ENCODE measurements at places on chromosomes 7 and 10.

- DNase-seq, result no peak
Observed at GRCh38 chr7:45574669-45575500, 717 bp downstream of the ADCY1 start.

- DNase-seq, result no peak
Observed at GRCh38 chr7:6168477-6168868, 104.0 kb downstream of the CYTH3 start.

DNA sequence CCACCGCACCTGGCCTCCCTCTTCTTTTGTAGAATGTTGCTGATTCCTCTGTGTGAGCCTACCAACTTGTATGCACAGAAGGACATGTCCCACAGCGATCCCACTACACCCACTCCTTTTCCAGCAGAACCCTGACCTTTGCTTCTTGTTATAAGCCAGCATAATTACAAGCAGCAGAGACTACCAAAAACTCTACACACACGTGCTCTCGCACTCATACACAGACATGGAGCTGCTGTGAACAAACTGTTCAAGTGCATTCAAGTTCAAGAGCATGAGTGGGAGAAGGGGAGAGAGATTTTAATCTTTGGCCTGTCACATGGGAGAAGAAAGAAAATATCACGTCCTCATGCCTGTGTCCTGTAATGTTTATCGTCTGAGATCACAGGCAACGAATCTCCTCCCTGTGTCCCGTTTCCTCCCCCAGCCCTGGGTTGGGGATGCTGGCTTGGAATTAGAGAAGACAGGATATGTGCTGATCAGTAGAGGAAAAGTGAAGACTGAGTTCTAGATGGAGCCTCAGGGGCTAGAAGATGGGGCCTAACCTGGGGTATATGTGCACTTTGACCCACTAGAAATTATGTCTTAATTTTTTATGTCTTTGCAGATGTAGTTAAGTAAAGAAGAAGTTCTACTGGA lies 79.6 kb downstream of the NHLRC2 start:
- DNase-seq, result no peak

- DNase-seq, result no peak
Observed at GRCh38 chr10:128268015-128268722, 141.9 kb upstream of the MKI67 start.

- peak; percentile 91 for DNase-seq
Observed at GRCh38 chr10:75230600-75231038, 5.1 kb downstream of the COMTD1 start.

DNA sequence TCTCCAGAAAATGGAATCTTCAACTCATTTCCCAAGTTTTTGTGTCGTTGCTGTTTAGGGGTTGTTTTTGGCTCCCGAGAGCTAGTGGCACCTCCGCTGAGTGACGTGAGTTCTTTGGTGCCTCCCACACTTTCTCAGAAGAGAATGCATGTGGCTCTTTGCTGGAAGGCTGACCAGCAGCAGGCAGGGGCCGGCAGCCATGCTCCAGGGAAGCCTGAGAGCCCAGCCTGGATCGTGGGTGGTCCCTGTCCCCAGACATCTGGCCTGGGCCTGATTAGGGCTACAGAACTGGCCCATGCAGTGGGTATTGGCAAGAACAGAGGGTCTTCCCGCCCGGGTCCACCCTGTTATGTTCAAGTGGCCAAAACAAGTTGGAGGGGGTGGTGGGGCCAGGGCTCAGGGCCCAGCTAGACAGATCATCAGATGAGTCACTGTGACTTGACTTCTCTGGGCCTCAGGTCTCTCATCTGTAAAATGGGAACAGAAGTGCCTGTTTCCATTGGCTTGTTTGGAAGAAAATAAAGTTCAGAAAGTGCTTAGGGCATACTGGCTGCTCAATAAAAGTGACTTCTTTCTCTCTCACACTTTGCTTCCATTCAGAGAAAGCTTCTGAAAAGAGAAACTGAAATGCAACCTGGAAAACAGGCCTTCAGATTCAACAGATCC lies 83.1 kb downstream of the STRA8 start:
- DNase-seq, result no peak

GRCh38 chr10:72370201-72370722 lies 15.5 kb upstream of the DNAJB12 start:
- DNase-seq, result no peak

DNA sequence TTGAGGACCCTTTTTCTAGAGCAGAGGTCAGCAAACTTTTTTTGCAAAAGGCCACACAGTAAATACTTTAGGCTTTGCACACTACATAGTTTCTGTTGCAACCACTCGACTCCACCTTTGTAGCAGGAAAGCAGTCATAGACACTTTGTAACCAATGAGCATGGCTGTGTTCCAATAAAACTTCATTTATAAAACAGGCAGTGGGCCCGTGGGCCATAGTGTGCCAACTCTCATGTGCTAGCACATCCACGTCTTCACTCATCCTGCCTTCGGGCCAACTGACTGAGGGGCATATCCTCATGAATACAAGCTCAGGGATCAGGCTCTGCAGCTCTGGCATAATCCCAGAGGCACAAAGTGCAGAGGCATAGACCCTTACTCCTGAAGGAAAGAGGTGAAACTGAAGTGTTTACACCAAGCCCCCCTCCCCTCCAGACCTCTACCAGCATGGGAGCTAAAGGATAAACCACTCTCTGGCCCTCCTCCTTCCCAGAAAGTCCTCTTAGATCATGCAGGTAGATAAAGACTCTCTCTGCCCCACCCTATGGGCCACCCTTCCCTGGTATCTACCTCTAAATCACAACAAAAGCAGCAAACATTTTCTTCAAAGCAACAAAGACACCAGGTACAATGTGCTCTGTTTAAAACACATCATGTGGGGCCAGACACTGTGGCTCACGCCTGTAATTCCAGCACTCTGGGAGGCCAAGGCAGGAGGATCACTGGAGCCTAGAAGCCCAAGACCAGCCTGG lies 71.0 kb downstream of the DLG5 start:
- no peak for DNase-seq

DNA sequence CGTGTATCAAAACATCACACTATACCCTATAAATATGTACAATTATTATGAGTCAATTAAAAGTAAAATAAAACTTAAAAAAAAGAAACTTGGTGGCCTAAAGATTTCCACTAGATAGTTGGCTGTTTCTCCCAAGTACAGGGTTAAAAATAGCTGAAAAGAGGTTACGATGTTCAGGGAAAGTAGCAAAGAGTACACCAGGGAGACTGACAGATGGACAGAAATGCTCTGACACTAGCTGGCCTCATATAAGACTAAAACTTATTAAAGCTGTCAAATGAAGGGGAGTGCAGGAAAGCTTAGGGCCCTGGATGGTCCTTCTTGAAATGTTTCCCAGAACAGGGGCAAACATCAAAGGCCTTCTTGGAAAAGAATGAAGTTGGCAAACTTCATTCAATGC lies 51.3 kb downstream of the TCAF1 start:
- DNase-seq, result no peak

DNA sequence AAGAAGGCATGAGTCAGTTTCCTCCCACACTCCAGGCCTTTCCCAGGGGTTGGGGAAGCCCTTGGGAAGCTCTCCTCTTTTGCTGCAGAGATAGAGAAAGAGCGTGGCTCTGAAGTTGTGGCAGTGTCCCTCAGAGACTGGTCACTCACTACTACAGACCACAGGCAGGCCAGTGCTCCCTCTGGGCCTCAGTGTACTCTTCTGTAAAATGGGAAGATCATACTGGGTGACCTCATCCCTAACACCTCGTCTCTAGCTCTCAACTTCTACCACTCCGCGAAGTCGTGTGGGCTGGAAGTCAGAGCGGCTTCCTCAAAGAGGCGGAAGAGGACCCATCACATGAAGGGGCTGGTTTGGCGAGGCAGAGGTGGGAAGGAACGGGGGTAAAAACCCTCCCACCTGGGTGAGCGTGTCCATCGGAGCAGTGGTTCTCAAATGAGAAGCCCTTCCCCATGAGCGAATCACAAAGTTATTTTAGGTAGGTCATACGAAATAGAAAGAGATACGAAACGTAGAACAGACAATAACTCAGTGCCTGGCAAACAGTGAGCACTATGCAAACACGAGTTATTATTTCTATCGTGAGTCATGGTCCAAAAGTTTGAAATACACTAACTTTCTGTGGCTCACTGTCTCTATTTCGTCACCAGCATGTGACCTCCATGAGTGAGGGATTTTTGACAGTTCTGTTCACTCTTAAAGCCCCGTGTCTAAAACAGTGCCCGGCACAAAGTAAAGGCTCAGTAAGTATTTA lies 32.7 kb downstream of the PRKAG2 start:
- DNase-seq, result no peak

- no peak for DNase-seq
Observed at GRCh38 chr7:8627325-8627724, 193.9 kb downstream of the NXPH1 start.

DNA sequence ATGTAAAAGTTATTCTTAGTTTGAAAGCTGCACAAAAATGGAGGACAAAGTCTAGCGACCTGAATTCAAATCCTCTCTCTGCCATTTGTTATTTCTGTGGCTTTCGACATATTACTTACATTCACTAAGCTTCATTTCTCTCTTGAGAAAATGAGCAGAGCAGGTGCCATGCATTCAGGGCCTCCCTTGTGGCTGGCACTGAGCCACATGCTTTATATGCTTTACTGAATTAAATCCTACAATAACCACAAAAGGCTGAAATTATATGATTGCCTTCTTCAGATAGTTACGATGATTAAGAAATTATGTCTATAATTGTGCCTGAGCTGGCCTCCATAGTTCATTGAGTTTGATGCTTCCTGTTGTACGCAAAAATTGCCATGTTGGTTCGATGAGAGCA lies 98.7 kb downstream of the NPSR1 start:
- DNase-seq, result no peak

DNA sequence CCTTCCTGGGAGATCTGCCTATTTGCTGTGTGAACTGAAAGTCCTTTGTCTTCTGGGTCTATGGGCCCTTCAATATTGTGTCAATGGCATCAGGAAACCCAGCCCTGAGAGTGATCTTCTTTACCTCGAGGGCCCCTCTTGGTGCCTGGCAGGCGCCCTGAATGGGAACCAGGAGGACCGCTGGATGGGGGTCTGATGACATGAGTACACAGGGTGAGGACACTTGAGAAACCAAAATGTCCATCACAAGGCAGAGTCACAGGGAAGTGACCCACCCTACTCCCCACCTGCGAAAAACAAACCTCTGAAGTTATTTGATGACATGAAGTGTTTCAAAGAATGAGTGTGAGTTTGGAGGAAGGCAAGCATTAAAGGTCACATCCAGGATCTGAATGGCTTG lies 17.3 kb downstream of the SFTPA1 start:
- DNase-seq, result no peak

GRCh38 chr10:91137822-91138221 lies 82.6 kb upstream of the PCGF5 start:
- DNase-seq, result no peak

All from stimulated activated CD8-positive, alpha-beta memory T cell treated with anti-CD3 and anti-CD28 coated beads, Interleukin-15, amount 100 ng/mL, for 1 hour (primary cell).